Activated naive CD8-positive, alpha-beta T cell treated with anti-CD3 and anti-CD28 coated beads for 36 hours (primary cell): ENCODE measurements at places on chromosomes 5 and 9.

- DNase-seq, result no peak
These were observed 70.2 kb upstream of the IL6ST start for GRCh38 chr5:56064984-56065383.

DNA sequence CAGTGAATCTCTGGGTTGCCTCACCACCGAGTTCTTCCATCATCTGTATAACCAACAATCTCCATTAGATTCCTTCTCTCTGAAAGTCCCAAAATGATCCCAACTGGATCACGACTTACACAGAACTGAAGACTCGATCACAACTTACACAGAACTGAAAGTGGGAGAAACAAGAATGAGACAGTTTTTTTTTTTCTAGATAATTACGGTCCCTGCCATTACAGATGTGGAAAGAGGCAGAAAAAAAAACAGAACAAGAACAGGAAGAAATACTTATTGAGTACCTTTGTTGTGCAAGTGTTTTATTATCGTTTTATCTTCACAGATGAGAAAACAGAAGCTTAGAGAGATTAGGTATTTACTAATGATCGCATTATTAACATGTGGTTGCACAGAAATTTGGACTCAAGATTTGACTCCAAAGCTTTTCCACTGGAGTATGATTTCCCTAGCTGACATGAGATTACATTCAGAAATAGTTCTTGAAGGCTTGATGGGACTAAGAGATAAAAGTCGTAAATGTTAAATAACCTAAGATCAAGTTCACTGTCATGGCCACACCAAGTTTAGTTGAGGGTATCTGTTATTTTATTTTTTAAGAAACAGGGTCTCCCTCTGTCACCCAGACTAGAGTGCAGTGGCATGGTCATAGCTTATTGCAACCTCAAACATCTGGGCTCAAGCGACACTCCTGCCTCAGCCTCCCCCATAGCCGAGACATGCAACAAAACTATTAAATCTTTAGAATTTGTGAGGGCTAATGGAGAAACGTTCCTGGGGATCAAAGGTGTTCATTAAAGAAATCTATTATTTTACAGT lies 8.9 kb downstream of the PLK2 start:
- DNase-seq, result no peak

DNA sequence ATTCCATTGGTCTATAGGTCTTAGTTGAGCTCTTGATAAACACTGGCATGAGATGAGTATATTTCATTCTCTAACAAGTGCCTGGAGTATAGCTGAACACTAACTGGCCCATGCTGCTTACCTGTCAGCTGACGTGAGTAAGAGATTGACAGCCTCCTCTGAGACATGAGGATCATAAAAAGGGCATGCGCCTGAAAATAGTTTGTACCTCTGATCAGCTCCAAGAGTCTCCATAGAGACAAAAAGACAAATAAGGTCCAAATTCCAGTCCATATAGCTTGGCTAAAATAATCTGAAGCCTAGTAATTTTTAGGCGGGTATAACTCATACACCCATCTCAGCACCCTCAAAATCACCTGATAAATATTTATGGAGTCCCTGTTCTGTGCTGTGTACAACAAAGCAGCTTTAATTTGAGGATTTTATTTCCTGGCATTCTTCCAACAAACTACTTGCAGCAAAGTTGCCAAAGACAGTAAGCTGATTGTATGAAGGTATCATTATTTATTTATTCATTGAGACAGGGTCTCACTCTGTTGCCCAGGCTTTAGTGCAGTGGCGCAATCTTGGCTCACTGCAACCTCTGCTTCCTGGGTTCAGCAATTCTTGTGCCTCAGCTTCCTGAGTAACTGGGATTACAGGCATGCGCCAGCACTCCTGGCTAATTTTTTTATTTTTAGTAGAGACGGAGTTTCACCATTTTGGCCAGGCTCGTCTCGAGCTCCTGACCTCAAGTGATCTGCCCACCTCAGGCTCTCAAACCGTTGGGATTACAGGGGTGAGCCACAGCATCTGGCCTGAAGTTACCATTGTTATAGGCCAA lies 16.2 kb upstream of the FSD1L start:
- no peak for DNase-seq

DNA sequence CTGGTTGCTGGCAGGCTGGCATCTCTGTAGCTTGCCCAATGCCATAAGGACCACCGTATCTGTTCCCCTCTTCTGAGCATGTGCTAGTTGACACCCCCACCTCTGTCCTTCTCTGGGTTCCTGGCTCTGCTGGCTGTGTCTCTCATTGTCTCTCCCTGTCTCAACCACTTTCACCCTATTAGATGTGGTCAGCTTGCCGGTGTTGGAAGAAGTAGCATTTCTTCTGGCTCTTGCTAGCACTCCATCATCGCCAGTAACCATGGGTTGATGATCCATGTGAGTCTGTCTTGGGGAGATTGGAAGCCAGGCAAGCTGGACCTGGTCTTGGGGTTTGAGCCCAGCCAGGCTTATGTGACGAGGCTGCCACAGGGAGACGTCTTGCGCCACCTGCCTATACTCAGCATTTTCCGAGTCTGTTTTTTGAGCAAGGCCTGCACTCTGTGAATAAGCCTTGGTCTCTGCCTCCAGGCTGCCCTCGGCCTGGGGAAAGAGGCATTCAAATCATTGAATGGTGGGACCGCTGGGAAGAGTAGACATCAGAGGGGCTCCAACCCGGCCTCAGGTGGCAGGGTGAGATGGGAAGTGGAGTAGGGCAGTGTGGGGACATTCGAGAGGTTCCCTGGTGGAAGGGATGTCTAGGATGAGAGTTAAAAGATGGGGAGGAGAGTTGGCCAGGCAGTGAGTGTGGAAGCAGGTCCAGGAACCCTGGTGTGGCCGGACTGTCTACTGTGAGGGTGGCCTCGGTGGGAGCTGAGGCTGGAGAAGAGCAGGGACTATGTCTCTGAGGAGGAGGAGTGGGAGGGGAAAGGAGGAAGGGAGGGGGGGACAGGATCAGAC lies 74.3 kb downstream of the ZNF618 start:
- no peak for DNase-seq

GRCh38 chr5:155915601-155916000 lies 411.4 kb upstream of the SGCD start:
- no peak for DNase-seq

- no peak for DNase-seq
These were observed 9.0 kb upstream of the PHF19 start for GRCh38 chr9:120885958-120886357.

DNA sequence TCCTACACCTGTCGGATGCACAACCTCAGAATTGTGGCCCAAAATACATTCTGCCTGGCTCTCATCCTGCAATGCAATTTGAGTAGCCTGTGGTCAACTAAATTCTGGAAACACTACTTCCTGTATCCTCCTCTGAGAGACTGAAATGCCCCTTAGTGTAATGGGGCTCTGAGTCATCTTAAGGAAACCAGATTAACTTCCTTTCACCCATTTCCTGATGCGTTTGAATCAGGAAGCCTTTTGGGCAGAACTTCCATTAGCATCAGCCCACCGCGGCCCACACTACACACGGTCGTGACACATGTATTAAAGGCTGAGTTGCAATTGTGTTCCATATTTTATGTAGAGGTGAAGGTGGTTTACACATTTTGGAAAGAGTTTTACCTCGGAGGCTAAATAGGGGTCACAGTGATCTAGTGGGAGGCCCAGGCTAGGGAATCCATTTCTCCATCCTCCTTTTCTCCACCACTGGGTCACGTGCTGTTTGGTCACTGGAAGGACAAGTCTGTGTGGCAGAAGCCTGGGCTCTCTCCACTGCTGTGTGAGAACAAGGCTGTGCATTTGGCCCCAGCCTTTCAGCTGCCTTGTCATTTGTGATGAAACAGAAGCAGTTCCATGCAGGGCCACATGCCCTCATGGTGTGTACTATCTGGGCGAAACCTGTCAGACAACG lies 55.9 kb downstream of the DAP start:
- no peak for DNase-seq

DNA sequence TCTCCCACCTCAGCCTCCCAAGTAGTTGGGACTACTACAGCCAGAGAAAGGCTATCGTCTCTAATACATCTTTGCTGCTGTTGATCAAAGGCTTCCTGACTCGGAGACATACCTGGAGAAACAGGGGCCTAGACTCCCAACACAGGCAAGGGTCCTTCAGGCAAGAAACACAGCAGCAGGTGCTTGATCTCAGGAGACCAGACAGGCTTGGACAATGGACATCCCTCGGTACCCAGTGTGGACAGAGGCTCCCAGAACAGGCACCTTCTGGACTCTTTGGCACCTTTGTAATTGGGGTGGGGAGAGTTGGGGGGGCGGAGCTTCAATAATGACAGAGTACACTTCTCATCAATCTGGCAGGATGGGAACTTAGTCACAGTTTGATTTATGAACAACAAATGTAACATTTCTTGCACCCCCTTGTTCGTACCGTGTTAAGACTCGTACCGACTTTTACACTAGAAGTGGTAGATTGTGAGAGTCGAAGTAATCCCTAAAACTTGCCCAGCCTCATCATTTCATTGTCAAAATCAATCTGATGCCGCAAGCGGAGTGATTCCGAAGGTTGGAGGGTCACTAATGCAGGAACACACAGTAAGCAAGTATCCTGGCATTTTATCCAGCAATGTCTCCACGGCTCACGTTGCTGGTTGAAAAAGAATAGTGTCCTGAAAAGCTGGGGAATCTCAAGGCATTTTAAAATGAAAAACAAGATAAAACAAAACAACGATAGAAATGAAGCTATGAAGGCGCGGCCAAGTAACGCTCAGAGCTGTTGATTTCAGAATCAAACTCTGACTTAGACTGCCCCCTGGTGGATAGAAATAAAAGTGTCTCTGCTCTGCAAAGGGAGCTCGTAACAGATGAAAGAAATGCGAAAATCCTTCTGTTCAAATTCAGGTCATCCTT lies 46.4 kb upstream of the STK32A start:
- DNase-seq, result peak; percentile 9

GRCh38 chr5:1661831-1662558 lies 137.6 kb downstream of the MRPL36 start:
- no peak for DNase-seq

GRCh38 chr5:39219437-39219836 lies at the start of gene FYB1:
TSS of gene FYB1 (minus strand) at chr5:39219563. CDS start at chr5:39202960, 16,603 bp downstream.
- no peak for DNase-seq

- DNase-seq, result peak; percentile 22
These were observed 47.6 kb downstream of the PDCD1LG2 start for GRCh38 chr9:5557606-5558587.

GRCh38 chr5:158914008-158915000 lies 185.4 kb downstream of the EBF1 start:
- no peak for DNase-seq

- no peak for DNase-seq
These were observed 131.2 kb upstream of the PLCXD3 start for GRCh38 chr5:41641621-41642020.

GRCh38 chr5:36965179-36965578 lies 88.6 kb downstream of the NIPBL start:
- no peak for DNase-seq

GRCh38 chr5:43352131-43352530 lies 38.9 kb upstream of the HMGCS1 start:
- no peak for DNase-seq

GRCh38 chr5:172274951-172275753 lies 8.4 kb downstream of the UBTD2 start:
- peak; percentile 70 for DNase-seq

DNA sequence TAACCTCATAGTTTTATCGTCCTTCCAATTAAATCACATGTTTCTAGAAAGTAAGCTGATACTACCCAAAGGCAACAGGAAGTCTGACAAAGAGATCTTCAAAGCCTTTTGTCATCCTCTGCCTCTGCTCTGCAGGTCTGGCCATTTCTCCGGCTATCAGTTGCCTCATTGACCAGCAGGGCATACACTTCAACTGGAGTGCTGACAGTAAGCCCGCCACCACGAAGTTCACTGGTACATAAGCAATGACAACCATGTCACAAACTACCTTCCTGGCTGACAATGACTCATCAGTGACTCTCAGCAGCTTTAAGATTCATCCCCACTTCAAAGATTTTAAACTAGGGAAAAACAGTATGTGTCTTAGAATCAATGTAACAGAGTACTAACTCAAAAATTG lies 20.6 kb downstream of the SPTLC1 start:
- DNase-seq, result peak; percentile 13

DNA sequence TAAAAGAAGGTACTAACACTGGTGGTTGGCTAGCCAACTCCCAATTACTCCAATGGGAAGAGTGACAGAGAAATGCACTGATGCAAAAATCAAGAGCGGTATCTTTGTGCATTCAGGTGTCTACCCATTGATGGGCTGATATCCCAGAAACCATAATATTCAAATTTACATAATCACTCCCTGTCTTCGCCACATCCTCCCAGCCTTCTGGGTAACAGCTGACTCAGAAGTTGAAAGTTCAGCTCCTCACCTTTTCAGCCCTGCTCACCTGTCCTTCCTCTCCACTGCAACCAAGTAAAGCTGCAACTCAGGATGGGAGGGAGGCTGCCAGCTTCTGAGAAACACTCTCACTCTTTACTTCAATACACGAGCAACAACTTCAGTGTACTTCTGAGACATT lies 6.9 kb downstream of the SUSD1 start:
- DNase-seq, result no peak

DNA sequence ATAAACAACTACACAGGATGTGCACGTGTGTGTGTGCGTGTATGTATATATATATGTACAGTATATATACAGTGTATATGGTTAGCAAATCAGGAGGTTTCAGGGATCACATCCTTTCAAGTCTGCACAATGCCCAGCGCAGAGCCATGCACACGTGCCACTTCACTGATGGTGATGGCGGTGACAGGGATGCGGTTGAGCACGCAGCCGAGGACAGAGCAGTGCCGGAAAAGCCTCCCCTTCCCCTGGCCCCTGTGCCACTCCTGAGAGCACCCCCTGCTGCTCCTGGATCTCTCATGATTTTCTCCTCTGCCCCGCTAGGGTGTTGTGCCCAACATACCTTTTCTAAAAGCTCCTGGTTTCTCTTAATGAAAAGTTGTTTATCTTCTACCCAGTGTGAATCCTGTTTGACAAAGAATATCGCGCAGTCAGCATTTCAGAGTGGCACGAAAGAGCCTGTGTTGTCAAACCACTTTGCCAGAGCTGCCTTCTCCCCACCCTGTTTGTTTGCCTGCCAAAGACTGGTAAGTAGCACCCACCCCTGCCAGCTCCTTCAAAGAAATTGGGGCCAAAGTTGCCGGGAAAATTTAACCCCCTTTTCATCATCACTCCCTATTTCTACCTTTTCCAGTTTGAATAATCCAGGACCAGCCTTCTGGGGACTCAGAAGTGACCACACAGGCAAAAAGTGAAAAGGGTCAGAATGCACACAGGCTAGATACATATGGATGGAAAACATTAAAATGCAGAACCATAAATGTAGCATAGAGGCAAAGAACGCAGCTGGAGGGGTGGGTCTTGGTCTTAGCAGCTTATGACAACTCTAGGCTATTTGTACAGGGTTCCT lies 126.2 kb upstream of the DPYSL3 start:
- DNase-seq, result no peak

DNA sequence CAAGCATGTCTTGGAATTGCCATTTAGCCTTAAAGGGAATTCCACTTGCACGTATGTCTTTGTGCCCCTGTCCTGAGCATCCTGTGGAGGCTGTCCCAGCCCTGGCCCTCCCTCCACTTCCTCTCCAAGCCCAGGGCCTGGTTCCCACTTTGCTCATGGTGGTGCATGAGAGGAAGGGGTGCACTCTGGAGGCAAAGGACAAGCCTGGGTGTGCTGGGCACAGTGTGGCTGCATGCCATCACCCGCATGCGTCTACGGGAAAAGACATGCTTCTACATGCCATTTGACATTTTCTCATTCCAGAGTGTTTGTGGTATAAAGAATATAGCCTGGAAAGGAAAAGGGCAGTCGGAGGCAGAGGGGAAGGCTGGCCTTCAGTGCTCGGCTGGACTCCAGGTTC lies 7.2 kb upstream of the IRX2 start:
- DNase-seq, result no peak
